ENCODE measurements at places on chromosomes 13 and 19. TPM values are rescaled to one million over a fixed set of nuclear protein-coding genes. Genes with fewer than 3 reads are reported as not detected.
A peak's percentile ranks its signal among the peaks of the same experiment; 100 is the strongest.

GPR12 gene
- not detected for total RNA-seq

CACNG7 gene
- not detected for total RNA-seq

- H3K4me1 ChIP-seq, result no peaks in the 10 kb centered on the region
- H3K36me3 ChIP-seq, result peaks cover 7% of the 10 kb centered on the region
- no peak overlapping the region for H3K4me3 ChIP-seq
- DNase-seq, result no peak
These were observed 58.6 kb downstream of the SLC7A1 start for GRCh38 chr13:29536853-29537252.

DNA sequence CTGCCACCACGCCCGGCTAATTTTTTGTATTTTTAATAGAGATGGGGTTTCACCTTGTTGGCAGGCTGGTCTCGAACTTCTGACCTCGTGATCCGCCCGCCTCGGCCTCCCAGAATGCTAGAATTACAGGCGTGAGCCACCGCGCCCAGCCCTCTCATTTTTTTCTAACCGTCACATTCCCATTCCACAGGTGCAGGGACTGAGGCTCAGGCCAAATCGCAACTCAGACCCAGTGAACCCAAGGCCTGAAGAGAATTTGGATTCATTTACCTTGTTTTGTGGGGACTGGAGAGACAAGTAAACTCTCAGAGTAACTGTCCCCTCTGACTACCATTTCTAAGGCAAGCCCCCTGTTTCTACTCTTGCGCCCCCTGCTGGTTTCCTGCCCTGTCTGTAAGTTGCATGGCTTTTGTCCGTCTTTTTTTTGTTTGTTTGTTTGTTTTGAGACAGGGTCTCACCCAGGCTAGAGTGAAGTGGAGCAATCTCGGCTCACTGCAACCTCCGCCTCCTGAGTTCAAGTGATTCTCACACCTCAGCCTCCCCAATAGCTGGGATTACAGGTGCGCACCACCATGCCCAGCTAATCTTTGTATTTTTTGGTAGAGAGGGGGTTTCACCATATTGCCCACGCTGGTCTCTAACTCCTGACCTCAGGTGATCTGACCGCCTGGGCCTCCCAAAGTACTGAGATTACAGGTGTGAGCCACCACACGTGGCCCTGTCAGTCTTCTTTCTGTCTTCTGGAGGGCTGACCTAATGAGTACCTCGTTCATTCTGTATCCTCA, 2.3 kb upstream of the STRN4 start:
- H3K4me1 ChIP-seq, result peaks cover 24% of the 10 kb centered on the region
- H3K27me3 ChIP-seq, result no peaks in the 10 kb centered on the region
- H3K27ac ChIP-seq, result no peak overlapping the region
- no peak overlapping the region for H3K4me3 ChIP-seq

DNA sequence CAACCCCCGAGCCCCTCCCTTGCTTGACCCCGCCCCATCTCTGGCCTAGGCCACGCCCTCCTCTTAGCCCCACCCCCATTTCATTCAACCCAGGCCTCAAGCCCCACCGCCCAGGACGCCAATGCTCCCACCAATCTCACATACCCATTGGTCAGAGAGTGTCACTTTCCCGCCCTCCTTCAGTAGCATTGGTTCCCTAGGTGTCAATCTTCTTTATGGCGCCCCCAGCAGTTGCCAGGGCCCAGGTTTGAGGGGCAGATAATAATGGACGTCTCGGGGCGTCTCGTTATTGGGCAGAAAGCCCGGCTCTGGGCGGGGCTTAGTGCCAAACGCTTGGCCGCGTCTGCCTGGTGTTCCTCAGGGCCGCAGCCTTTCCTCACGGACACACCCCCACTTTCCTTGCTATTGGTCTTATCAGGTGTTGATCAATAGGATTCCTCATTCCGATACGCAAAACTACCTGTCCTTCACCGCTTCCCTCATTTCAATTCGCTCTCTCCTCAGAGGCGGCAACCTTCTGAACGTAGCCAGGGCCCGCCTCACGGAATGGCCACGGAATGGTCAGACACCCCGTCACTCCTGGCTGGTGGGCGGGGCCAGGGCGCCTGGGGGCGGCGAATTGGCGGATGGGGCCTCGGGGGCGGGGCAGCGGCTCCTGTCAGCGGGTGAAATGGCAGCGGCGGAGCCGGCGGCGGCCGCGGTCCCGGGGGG, at the start of gene EVI5L:
Gene EVI5L, plus strand, starts transcription at position 658 of the 711 bp plus-strand sequence. CDS start 16,325 bp downstream, outside the sequence.
- H3K4me1 ChIP-seq, result peaks cover 9% of the 10 kb centered on the region
- H3K4me3 ChIP-seq, result peak within 1 kb of the TSS; percentile 56
- no peaks in the 10 kb centered on the region for H3K36me3 ChIP-seq
- no peaks in the 10 kb centered on the region for H3K27me3 ChIP-seq

GRCh38 chr19:46571495-46571894, 29.6 kb upstream of the CALM3 start:
- H3K4me3 ChIP-seq, result no peak overlapping the region
- H3K4me1 ChIP-seq, result no peaks in the 10 kb centered on the region
- no peak overlapping the region for H3K27ac ChIP-seq
- no peaks in the 10 kb centered on the region for H3K27me3 ChIP-seq
- no peak for DNase-seq

- no peak for DNase-seq
- no peaks in the 10 kb centered on the region for H3K27me3 ChIP-seq
- H3K27ac ChIP-seq, result peak overlapping the region; percentile 42
- H3K36me3 ChIP-seq, result peaks cover 4% of the 10 kb centered on the region
These were observed 9.9 kb downstream of the DNM2 start for GRCh38 chr19:10727685-10728201.

GRCh38 chr19:32336259-32337083, 8.9 kb upstream of the ZNF507 start:
- H3K4me3 ChIP-seq, result peak overlapping the region; percentile 10
- no peak overlapping the region for H3K27ac ChIP-seq
- H3K4me1 ChIP-seq, result no peaks in the 10 kb centered on the region
- H3K27me3 ChIP-seq, result no peaks in the 10 kb centered on the region
- DNase-seq, result no peak
- H3K36me3 ChIP-seq, result no peaks in the 10 kb centered on the region

- no peak overlapping the region for H3K4me3 ChIP-seq
- H3K27ac ChIP-seq, result no peak overlapping the region
- H3K36me3 ChIP-seq, result no peaks in the 10 kb centered on the region
- H3K4me1 ChIP-seq, result no peaks in the 10 kb centered on the region
- peak; percentile 11 for DNase-seq
- H3K27me3 ChIP-seq, result peaks cover 25% of the 10 kb centered on the region
These were observed 16.6 kb downstream of the CHST8 start for GRCh38 chr19:33638167-33639034.

DNA sequence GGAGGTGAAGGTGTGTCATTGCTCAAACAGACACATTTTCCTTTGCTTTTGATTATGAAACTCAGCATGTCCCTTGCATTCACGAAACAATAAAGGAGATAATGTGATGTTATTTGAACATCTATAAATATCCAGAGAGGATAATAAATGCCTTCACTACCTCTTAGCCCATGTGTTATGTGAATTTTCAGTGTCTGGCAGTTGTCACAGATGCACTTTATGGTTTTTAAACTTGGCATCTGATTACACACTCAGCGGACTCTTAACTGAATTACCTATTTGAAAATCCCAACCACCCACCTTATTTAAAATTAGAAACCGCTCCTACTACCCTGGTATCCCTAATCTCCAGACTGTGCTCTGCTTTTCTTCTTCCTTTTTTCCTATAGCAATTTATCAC, 254.2 kb downstream of the COG6 start:
- no peaks in the 10 kb centered on the region for H3K27me3 ChIP-seq
- no peaks in the 10 kb centered on the region for H3K36me3 ChIP-seq
- no peak for DNase-seq
- H3K27ac ChIP-seq, result no peak overlapping the region

DNA sequence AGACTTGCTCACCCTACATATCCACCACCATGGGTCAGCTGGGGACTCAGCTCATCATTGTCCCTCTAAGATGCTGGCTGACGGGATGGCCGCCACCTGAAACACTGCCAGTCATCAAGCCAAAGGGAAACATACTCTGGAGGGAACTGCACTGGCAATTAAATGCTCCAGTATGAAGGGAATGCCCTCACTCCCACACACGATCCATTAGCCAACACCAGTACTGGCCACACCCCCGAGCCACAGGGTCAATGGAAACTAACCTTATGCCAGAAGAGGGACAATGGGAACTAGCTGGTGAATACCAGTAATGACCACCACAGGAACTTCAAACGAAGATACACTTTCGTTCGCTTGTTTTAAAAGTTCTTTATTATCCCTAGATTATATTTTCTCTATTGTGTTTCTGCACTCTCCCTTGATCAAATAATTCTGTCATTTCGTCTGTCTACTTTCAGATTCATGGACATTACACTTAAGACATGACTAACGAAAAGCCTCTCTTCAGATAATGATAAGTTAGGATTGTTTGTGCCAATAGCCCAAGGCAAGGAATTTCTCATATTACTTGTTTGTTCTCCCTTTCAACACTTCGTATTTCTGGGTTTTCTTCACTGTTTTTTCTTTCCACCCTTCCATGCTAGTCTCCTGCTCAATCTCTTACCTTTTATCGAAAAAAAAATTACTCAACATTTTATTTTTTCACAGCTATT, 1.7 kb upstream of the ZNF507 start:
- H3K27me3 ChIP-seq, result peaks cover 7% of the 10 kb centered on the region
- DNase-seq, result no peak
- peaks cover 14% of the 10 kb centered on the region for H3K4me1 ChIP-seq

GRCh38 chr13:64505336-64505910, 2724.7 kb downstream of the PCDH9 start:
- H3K27me3 ChIP-seq, result no peaks in the 10 kb centered on the region
- no peak overlapping the region for H3K27ac ChIP-seq
- no peaks in the 10 kb centered on the region for H3K36me3 ChIP-seq
- no peak overlapping the region for H3K4me3 ChIP-seq
- DNase-seq, result no peak

Measured in upper lobe of right lung (tissue), 1 donor.